ENCODE measurements at places on chromosomes 2 and 18.
A peak's percentile ranks its signal among the peaks of the same experiment; 100 is the strongest.

GRCh38 chr2:26569216-26570082 lies 71.7 kb downstream of the CIB4 start:
- no peak for DNase-seq

DNA sequence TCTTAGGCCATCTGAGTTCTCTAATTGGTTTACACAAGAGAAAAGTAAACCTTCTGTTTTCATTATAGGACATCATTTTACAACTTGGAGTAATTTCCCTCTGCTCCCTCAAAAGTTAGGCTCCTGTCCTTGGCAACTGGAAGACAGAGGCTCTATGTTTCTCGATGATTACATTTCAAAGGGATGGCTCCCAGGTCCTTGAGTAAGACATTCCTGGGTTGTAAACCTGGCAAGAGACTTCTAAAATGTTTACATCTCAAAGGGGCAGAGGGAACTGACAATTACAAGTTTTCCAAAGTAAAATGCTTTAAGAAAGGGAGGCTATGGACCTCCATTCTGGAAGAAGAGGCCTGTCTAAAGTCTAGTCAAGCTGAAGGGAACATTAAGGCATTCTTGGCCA lies 268.3 kb upstream of the REG3G start:
- DNase-seq: no peak

- no peak for DNase-seq
Measured at GRCh38 chr2:19733951-19734425, 167.8 kb downstream of the TTC32 start.

DNA sequence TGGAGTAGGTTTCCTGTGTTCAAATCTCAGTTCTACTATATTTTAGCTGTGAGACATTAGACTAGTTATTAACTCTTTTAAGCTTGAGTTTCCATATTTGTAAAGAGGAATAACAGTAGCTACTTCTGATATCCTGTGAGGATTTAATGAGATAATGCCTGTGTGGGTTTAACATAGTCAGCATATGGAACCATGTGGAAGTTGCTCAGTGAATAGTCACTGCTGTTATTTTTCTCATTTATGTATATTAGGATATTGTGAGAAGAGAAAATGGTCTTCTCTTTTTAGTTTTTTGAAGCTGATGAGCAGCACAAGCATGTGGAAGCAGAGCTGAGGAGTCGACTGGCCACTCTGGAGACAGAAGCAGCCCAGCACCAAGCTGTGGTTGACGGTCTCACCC lies 70.5 kb upstream of the STON1 start:
- no peak for DNase-seq

DNA sequence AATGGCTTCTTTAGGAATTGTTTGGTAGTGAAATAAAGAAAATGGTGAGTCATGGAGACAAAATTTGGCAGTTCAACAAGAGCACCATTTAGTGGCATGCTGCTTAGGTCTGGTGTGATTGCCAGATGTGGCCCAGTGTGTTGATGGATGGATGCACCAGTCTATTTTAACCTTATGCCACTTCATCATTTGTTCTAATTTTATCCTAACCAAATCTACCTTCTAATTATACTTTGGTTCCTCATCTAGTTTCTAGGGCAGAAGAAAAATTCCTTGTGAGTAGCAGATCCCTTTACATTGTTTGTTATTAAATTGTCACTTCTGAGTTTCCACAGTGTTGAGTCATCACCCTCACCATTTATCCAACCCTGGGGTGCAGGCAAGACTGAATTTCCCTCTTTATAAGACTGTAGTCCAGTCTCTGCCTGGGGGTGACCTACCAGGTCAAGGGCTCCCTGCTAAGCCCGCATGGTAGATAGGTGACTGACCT lies 32.5 kb downstream of the NABP1 start:
- DNase-seq: no peak

- DNase-seq: no peak
Measured at GRCh38 chr2:175372704-175373701, 191.5 kb upstream of the ATP5MC3 start.

DNA sequence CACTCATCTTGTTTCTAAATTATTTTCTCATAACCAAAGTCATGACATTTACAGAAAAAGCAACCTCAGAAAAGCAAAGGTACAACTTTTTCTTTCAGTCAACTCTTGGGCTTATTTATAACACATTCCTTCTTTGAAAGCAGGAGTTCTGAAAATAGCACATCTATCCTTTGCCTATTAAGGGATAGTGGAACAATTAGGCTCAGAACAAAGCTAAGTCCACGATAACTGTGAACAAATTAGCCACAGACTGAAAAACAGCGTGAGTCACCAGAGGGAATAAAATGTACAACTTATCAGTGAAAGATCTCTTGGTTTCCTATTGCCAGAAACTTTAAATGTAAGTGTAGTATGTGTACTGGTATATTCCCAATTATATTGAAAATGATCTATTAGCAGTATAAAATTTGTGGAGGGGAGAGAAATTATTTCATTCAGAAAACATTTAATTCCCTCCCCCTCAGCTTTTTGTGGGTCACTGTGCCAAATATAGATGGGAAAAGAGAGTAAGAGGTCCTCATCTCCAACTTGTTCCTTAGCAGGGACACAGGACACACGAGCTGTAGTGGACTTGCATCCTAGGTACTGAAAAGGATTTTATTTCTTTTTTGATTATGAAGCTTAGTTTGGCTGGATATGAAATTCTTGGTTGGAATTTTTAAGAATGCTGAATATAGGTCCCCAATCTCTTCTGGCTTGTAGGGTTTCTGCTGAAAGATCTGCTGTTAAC lies 15.4 kb upstream of the MATN3 start:
- no peak for DNase-seq

DNA sequence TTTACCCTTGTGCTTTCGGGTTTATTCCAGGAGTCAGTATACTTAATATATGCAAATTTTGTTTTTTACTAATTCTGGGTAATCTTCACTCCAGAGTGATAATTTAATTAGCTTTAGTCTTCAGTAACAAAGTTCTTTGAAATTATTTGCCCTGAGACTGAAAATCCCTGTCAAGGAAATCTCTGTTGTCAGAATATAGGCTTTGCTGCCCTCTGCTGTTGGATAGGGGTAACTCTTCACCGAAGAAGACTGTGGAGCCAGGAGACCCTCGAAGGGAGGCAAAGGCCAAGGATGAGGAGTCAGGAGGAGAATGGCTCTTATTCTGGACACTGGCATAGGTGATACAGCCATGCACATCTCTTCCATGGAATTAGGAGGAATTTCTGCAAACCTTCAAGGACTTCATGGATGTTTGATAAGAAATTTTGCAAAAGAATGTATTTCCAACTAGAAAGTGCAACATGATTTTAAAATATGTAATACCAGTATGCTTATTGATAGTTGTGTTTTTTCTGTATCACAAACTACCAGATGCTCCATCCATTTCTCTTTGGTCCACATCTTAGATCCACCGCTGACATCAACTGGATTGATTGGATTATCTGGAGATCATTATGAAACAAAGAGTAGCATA lies 182.3 kb downstream of the RDH14 start:
- peak; percentile 13 for DNase-seq

DNA sequence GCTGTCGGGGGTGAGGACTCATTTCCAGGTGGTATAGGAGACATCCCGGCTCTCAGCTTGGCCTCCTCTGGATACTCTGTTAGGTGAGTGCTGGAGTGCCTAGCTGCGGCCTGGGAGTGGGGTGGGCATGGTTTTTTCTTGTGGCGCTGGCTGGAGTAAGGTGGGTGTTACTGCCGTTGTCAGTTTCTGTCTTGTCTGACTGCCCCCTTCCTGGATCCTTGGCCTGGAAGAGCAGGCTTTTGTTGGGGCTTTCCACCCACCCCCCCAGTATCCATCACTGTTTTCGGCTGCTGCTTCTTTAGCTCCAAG lies 69.2 kb downstream of the DGKD start:
- no peak for DNase-seq

DNA sequence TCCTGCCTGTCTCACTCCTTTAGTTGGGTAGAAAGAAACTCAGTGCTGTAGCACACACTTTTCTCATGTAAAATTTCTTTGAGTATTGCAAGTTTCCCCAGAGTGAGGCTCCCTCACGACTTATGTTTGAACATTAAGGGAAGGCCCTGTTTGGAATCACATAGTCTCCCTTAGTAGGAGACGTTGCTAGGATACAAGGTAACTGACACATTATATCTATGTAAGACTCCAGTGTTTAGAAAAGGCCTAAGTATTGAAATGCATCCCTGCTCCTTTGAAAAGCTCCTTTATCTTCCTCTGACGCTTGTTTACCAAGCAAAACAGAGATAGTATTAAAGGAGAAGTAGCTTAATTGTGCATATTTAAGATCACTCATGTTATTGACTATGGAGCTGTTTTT lies 248.2 kb downstream of the PHLPP1 start:
- DNase-seq: no peak

- DNase-seq: no peak
Measured at GRCh38 chr2:166671235-166671634, 177.2 kb upstream of the SCN7A start.

DNA sequence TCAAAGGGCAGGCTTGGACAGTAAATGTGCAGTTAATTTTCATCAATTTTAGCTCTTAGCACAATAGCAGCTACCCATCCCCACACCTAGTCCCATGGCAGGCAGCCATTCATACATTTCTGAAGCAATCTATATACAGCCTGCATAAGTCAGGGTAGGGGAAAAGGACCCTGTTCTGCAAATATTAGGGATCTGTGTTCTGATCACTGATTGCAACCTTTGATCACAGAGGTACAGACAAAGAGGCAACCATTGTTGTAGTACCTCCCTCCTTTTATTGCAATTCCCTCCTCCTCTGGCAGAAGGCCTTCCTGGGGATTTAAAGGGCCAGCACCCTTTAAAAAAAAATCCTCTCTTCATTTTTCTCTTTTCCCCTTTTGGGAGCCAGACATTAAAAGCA lies 58.3 kb downstream of the KANSL1L start:
- DNase-seq: no peak

- DNase-seq: no peak
Measured at GRCh38 chr2:5980450-5981190, 288.4 kb downstream of the SOX11 start.

GRCh38 chr2:203841654-203842053 lies 25.9 kb upstream of the CTLA4 start:
- DNase-seq: no peak

DNA sequence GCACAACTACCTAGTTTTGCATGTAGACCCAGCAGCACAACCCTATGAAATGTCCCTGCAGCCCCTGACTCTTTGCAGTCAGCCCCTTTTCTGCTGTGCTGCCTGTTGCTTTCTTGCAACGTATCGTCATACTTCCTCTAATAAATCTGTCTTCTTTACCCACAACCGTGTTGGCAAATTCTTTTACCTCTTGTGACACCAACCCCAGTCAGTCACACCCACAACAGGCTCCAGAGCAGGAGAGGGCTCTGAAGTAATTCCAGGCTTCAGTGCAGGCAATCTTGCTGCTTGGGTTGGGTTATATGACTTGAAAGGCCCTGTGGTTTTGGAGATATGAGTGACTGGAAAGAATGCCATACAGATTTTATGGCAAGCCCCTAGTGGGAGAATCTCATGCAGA lies 79.1 kb upstream of the KCNH7 start:
- DNase-seq: no peak

DNA sequence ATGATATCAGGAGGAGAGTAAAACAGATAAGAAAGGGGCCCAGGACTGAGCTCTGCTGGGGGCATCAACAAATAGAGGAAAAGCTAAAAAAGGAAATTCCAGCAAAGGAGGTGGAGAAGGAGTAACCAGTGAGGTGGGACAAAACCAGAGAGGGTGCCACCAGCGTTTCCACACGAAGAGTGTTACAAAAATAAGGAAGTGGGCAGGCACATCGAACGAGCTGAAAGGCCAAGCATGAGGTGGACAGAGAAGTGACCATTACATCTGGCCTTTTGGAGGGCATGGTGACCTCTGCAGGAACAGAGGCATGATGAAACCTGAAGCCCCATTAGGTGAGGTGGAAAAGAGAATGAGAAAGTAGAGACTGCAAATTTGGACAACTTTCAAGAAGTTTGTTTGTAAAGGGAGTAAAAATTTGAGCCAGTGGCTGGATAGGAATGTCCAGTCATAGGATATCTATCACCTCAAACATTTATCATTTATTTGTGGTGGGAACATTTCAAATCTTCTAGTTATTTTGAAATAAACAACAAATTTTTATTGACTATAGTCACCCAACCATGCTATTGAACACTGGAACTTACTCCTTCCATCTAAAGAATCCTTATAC lies 18.4 kb upstream of the VIT start:
- no peak for DNase-seq

- DNase-seq: no peak
Measured at GRCh38 chr2:31693882-31694281, 113.1 kb upstream of the SRD5A2 start.

GRCh38 chr18:36066001-36066400 lies 1.4 kb downstream of the RPRD1A start:
- DNase-seq: no peak

- DNase-seq: no peak
Measured at GRCh38 chr2:100208141-100208770, 65.9 kb upstream of the AFF3 start.

DNA sequence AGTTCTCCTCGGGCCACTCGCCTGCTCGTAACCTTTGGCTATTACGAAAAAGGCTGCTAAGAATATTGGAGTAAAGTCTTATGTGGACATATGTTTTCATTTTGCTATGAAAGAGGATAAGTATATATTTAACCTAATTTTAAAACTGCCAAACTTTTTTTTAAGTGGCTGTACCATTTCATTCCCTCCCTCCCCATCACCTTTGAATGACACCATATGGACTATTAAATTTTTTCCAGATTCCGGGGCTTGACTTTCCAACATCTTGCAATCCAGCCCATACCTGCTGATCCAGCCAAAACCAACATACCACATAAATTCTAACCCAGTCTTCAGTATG lies 31.5 kb downstream of the REEP1 start:
- no peak for DNase-seq

GRCh38 chr2:57190007-57190406 lies 856.6 kb upstream of the VRK2 start:
- DNase-seq: no peak

DNA sequence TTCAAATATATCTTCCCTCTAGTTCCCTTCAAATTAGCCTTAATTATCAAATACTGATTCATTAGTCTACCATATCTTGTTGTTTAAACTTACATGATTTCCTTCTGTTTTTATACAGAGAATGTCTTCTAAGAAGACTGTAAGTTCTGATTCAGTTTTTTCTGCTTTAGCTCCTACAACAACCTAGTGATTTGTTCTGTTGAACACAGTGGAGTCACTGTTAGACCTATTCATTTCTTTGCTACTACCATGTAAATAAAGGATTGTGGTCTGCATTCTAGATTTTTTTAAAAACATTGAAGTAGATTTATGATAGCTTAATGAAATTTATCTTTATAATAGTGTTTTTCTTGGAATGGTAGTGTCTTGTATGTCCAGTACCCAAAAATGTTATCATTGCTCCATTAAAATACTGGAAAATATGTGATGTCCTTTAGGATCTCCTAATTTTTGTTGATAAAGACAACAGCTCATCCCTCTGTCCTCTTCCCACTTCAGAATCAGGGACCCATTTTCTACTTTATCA lies 146.4 kb downstream of the MBD5 start:
- DNase-seq: no peak

GRCh38 chr2:24122366-24123194 lies 554 bp downstream of the PFN4 start:
- no peak for DNase-seq

- DNase-seq: no peak
Measured at GRCh38 chr2:23760736-23761135, 166.2 kb downstream of the ATAD2B start.
